ENCODE measurements at places on chromosomes 4 and X. TPM values are rescaled to one million over a fixed set of nuclear protein-coding genes. Genes with fewer than 3 reads are reported as not detected.

Gene SHISA3
- total RNA-seq: 27.9 TPM

Gene BEX5
- total RNA-seq: 6.5 TPM

Gene ANOS1
- 0.97 TPM for total RNA-seq

Gene CPZ
- under 0.01 TPM for total RNA-seq

Gene MMGT1
- 6.8 TPM for total RNA-seq

Gene FHL1
- 28.0 TPM for total RNA-seq

Gene RRH
- total RNA-seq: not detected

Gene RAB39B
- total RNA-seq: 0.15 TPM
